Adrenal gland (tissue), 19 donors: ENCODE measurements at places on chromosomes 7 and 10.

DNA sequence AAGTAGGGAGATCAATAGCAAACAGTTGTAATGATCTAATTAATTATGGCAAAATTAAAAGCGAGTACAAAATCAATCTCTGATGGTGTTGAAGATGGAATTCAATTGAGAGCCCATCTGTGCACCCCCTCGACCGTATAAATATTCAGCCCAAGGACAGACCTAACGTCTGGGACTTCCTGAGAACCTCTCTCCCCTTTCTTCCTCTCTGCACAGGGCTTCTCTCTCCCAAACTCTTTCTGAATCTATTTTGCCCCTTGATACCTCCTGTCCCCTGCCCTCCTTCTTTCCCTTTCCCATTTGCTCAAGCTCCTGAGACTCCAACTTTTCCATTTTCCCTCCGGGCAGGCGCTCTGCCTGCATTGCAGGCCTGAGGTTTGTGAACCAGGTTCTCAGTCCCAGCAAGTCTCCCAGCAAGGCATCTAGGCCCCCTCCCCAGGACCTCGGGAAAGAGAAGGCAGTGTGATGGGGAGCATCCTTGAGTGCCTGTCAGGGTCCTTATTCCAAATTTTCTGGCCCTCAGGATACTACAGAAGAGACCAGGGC, 8.5 kb upstream of the PAX2 start:
- DNase-seq: no peak

GRCh38 chr10:20674926-20675325, 222.2 kb downstream of the NEBL start:
- no peak for DNase-seq

DNA sequence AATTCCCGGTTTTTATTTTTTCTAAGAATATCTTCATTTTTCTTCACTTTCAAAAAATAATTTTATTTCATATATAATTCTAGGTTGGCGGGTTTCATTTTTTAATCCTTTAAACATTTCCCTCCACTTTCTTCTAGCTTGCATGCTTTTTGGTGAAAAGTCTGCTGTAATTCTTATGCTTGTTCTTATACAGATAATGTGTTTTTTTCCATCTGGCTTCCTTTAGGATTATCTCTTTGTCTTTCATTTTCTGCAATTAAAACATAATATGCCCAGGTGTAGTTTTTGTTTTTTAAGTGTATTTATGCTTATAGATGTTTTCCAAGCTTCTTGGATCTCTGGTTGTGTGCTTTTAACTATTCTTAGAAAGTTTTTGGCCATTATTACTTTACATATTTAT, 341.3 kb upstream of the SEMA3C start:
- no peak for DNase-seq

- DNase-seq: no peak
Measured at GRCh38 chr10:72095195-72095594, 6.8 kb upstream of the SPOCK2 start.

GRCh38 chr7:23279819-23280525, 19.2 kb upstream of the MALSU1 start:
- no peak for DNase-seq

GRCh38 chr10:3053155-3053554, 14.2 kb upstream of the PFKP start:
- no peak for DNase-seq

- no peak for DNase-seq
Measured at GRCh38 chr7:83643012-83643411, 5.9 kb downstream of the SEMA3E start.

DNA sequence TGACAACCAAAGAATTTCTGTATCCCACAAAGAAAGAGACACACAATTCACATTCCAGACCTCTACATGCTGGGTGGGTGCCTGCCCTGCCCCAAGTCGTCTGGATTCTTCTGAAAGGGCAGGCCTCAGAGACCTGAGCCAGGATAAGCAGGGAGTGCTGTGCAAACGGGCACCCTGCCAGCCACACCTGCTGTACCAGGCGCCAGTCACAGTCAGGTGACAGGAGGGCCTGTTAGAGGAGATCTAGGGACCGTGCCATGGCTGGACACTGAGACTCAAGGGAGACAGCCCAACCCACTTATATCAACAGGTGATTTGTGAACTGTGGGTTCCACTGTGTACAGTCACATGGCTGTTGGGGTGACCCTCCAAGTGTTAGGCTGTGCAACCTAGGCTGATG, 103.1 kb upstream of the AFAP1L2 start:
- DNase-seq: no peak

GRCh38 chr10:83592337-83592935, 546.9 kb upstream of the GHITM start:
- DNase-seq: no peak

GRCh38 chr10:5915451-5915850, 25.4 kb downstream of the FBH1 start:
- DNase-seq: no peak

- DNase-seq: no peak
Measured at GRCh38 chr10:132145521-132146185, 41.1 kb upstream of the DPYSL4 start.

DNA sequence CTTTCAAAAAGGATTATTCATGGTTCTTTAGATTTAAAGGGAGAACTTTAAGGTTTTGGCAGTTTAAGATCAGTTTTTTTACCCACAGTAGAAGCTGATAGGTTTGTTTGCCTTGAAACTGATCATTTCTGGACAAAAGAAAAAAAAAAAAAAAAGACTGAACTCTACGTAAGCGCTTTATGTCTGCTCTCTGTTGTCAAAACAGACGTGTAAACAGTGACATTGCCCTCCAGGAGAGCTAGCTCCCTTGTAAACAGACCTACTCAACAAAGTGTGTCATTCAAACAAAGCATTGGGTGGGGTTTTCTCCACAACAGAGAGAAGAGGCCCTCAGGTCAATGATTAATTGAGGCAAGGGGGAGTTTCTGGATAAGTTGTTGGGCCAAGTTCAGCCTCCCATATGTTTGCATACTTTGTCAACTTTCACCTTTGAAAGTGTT, 568.1 kb upstream of the LRRN3 start:
- no peak for DNase-seq

DNA sequence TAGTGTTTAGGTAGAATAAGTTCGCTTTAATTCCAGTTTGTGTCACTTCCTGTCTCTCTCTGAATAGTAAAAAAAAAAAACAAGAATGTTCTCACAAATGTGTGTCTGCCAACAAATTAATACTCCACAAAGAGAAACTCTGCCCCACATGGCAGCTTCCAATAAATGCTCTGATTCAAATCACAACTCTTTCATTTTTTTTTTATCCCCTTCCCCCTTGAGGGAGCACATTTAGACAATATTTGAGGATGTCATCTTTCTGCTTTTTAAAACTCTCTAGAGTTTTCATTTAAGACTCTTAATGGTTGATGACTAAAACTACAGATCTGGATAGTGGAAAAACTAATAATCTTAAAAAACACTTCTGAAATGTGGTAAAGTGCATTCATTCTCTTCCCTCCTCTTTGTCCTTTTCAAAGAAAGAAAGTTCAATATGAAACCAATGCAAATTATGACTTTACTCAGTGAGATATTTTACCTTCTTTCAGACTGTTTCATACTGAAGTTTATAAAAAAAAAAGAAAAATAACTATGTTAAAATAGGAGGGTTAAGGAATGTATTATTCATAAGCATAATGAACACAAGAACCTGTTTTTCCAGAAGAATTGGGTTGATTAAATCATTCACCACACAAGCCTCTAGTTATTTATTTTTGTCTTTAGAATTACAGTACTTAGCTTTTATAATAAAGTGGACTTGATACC, 42.3 kb downstream of the ARID5B start:
- peak; percentile 42 for DNase-seq

- DNase-seq: no peak
Measured at GRCh38 chr7:16926861-16927260, 45.1 kb upstream of the AGR3 start.

DNA sequence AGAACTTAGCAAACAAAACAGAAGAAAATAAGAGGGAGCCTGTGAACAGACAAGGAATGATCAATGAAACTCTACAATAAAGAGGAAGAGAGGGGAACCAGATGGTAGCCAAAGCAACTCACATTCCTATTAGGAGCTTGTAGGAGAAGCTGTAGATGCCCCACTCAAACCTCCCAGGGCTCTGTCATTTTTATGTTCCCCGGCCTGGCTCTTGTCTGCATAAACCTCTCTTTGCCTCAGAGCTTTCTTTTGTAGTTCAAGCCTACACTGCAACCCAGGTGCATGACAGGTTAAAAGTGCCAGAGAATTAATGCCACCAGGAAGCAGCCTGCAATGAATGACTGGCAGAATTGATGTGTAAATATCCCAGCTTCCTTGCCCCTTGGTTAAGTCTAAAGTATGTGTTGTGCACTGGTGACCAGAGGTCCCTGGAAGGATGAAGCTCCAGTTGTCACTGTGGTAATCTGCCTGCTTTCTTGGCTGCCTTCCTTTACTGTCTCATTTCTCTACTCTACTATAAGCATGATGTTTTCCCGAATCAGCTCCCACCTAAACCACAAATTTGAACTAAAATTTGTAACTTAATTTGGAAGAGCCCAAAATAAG, 40.4 kb downstream of the HDAC9 start:
- no peak for DNase-seq

GRCh38 chr10:69428165-69428564, 11.4 kb upstream of the TACR2 start:
- DNase-seq: no peak

GRCh38 chr7:115805458-115805857, 225.1 kb downstream of the TFEC start:
- DNase-seq: no peak

- DNase-seq: no peak
Measured at GRCh38 chr7:81845744-81846241, 75.9 kb upstream of the HGF start.

GRCh38 chr10:112287844-112288243, 4.6 kb downstream of the TECTB start:
- DNase-seq: no peak

DNA sequence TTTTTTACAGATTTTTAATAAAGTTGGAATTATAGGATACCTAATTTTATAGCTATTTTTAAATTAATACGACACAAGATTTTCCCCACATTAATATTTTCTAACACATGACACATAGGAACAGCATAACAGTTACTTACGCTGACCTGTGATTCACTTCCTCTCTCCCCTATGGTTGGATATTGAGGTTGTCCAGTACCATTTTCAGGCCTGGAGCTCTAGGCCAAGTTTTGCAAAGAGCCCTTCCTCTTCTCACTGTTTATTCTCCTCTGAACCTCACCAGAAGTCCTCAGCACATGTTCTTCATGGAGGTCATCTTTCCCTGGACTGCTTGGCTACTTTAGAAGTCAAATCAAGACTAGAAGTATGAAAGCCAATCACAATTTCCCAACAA, 28.2 kb downstream of the LYZL1 start:
- DNase-seq: no peak

- peak; percentile 70 for DNase-seq
Measured at GRCh38 chr10:84540617-84541288, 212.4 kb downstream of the CCSER2 start.

DNA sequence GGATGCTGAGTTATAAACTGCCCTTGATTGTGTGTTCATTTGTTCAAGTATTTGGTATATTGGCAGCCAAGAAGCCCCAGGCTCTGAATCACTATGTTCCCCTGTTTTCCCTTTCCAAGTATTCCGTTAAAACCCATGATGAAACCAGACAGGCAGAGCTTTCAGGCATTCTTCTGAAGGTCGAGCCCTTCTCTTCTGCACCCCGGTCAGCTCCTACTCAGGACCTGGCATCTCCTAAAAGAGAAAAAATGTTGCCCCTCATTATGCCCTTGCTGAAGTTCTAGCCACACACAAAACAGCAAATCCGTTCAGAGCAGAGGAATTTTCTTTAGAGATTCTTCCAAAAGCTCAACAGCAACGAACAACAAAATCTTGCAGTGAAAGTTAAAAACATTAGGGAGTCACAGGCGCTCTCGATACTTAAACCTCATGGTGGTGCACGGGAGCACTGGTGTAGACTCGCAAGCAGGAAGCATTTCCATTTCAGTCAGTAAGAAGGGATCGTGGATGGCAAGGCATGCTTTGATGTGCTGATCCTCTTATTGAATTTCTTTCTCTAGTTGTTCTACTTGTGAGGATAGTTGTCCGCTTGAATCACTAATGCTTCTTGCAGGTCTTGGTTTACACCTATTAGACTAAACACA, 264.9 kb downstream of the SKIDA1 start:
- DNase-seq: no peak

GRCh38 chr7:120164-120991, 72.0 kb upstream of the FAM20C start:
- DNase-seq: no peak

DNA sequence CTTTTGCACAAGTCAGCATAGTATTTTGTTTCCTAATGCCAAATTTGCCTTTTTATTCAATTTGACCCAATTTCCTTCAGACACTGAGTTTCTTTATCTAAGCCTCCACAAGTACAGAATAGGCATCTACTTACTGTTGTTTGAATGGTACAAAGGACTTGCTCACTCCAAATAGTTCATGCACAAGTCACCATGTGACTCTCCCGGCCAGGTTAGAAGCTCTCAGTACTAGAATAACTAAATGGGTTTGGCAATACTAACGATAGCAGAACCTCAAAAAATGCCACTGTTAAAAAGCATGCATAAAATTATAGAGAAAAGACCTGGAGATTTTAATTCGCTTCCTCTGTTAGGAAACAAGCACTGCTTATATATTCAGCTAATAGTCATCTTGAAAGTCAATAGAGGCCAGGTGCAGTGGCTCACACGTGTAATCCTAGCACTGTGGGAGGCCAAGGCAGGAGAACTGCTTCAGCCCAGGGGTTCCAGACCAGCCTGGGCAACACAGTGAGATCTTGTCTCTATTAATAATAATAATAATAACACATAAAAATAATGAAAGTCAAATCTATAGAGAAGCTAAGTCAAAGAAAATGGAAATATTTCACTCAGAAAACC, 335.8 kb upstream of the MBL2 start:
- DNase-seq: no peak

DNA sequence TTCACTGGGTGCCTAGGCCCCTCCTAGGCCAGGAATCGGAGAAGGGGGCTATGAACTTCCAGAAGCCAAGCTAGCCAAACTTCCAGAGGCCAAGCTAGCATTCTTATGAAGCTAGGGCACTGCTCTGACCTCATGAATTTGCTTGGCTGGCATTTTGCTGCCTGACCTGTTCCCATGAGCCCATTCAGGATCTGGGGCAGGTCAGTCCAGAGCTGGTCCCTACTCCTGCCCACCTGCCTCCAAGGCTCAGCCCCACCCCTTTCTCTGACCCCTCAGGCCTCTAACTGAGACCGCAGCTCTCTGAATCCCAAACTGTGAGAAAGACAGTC, 1.3 kb upstream of the PPIF start:
- no peak for DNase-seq
